ENCODE measurements at places on chromosomes 13 and 19.
A peak's percentile ranks its signal among the peaks of the same experiment; 100 is the strongest.

DNA sequence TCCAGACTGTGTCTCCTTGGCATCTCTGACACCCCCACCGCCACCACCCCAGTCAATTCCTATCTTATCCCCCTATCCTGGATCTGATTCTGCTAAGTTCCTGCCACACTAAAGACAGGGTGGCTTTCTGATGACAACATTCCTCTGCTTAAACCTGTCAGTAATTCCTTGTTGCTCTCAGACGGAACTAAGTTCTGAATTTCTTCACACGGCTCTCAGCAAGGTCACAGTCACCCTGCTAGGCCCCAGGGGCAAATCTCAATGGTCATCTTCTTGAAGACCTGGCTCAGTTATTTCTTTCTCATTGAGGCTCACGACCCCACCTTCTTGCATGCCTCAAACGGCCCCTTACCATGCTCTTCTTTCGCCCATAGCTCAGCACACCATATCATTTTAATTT is 7.6 kb downstream of the ALOX5AP start:
- no peak for DNase-seq

- DNase-seq = no peak
Observed at GRCh38 chr13:108575430-108575829, 54.0 kb upstream of the MYO16 start.

- no peak for DNase-seq
Observed at GRCh38 chr13:40580566-40581276, 85.7 kb downstream of the FOXO1 start.

DNA sequence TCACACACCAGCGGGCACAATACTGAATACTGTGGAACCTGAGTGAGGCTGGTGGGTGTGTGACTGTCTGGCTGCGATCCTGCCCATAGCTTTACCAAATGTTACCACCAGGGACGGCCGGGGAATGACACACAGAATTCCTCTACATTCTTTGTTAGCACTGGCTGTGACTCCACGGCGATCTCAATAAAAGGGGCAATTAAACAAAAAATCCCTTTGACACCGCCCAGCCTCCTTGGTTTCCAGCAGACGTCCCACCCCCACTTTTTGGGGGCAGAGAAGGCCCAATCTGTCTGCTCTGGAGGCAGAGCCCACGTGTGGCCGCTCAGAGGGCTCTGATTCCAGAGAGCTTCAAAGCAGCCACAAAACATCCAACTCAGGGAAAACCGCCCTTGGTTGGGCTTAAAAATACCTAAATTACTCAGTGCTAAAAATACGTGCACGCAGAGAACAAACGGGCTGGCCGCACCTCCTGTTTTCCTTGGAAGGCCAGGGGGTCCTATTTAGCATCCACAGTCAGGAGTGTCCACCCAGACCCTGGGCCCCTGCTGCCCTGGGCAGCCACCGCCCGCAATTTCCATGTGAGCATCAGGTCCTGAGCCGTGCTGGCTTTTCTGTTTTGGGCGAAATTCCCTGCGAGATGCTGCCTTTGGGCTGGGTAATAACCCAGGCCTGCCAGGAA is 47.8 kb downstream of the GADD45B start:
- no peak for DNase-seq

DNA sequence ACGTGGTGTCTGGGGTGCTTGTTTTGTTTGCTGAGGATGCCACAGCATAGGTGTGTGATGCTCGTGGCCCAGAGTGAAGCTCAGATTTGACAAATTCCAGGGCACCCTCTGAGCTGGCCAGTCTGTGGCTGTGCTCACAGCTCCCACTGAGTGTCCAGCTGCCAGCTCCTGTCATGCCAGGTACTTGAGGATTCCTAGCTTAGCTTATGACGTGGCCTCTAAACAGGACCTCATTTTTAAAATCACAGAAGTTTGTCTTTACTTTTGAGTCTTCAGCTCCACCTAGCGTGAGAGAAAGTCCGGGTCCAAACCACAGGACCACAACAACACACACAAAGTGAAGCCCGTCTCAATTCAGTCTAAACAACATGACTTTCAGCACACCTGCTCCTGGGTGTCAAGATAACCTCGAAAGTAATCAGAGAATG is 117.3 kb downstream of the RAB20 start:
- no peak for DNase-seq

DNA sequence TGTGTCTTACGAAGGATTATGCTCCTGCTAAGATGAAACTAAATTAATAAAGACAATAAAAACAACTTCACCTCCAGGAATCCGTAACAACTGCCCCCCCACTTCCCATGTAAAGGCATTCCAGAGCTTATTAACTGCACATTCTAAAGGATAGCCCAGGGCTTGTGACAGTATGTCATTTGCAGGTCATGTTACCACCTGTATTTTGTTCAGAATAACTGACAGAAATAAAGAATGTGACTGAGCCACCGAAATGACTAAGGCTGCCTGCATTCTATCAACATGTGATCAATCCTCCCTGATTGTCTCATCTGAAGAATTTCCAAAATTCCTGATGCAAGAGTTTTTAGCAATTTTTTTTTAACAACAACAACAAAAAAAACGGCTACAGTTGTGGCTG is 117.2 kb downstream of the MIPEP start:
- DNase-seq = no peak

DNA sequence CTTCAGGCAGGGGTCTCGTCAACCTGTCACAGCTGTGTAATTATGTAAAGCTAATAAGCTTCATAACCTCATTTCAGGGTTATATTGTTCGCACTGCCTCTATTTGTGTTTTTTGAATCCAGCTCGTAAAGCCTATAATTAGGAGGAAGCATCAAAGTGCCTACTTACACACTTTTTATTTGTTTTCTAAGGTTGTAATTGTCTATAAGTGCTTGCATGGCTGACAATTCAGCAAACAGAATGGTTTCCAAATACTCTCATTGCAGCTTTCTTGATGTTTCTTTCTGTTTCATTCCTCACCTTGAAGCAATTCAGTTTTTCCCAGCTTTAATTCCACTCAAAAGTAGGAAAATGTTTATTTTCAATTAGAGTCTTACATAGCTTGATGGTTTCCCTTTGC is 336.3 kb downstream of the HS6ST3 start:
- no peak for DNase-seq

DNA sequence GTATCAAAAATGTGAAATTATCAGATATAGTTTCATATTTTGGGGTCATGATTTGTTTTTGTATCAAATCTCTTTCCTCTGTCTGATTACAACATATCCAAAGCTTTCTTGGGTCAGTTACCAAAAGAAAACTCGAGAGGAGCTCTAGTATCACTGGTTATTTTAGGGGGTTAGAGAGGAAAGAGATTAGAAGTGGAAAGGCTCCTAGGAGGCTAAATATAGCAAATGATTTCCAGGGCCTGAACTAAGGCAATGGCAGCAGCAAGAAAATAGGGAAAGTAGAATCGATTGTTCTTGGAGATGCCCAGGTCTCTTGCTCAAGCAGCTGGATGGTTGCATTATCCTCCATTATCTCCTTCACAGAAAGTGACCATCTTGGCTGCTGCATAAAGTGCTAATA is 72.9 kb downstream of the NHLRC3 start:
- no peak for DNase-seq

DNA sequence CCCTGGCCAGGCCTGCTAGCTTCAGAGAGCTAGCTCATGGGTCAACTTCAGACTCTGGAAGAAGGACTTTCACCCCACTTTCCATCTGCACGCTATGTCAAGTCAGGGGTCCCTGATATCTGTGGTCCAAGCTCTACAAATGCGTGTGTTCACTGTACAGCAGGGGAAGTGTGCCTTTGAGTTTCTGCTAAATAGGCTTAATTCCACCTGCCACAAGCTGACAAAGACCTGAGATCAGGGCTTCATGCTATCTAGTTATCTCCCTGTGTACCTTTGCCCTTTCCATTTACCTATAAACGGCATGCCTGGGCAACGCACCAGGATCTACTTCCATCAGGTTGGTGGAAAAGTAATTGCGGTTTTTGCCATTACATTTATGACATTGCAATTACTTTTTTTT is 10.7 kb upstream of the SULT2A1 start:
- DNase-seq = no peak

- no peak for DNase-seq
Observed at GRCh38 chr13:34462843-34463242, 479.2 kb upstream of the NBEA start.

DNA sequence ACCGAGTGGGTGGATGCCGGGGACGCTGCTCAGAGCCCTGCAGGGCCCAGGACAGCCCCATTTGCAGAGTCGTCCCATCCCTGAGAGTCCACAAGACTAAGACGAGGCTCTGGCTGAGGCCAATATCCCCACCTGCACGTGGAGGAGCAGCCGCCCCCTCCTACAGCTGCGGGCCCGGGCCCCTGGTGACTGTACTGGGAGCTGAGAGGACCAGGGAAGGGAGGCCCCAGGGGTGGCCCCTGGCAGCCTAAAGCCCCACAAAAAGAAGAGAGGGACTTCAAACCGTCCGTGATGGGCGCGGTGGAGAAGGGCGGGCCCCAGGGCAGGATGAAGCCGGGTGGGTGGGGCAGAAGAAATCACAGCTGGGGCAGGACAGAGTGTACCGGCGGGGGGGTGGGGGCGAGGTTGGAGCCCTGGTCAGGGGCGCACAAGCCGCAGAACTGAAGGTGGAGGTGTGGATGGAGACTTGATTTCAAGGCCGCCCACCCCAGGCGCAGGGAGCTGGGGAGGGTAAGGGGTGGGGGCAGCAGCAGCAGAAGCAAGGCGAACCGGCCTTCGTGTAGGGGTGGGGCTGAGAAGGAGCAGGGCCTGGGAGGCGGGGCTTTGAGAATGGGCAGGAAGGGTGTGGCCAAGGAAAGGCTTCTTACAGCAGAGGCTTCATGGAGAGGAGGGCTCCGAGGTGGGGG is 12.9 kb downstream of the CFD start:
- no peak for DNase-seq

DNA sequence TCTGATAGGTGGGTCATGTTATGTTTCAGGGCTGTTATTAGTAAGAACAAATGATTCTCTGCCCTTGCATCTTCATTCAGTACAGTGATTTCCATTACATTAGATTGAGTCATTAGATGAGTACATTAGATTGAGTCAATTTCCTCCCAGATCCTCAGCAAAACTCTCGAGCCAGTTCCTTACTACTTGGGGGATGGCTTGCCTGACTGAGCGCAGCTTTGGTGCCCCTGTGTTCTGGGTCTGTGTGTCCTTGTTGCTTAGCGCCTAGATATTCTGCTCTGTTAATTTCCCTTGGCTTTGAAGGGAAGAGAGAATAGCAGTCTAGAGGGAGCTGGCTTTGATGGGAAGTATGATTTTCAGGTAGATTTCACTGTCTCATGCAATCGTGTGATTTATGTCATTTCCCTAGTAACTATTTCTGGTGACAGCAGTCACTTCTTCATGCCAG is 19.1 kb upstream of the SCEL start:
- no peak for DNase-seq

DNA sequence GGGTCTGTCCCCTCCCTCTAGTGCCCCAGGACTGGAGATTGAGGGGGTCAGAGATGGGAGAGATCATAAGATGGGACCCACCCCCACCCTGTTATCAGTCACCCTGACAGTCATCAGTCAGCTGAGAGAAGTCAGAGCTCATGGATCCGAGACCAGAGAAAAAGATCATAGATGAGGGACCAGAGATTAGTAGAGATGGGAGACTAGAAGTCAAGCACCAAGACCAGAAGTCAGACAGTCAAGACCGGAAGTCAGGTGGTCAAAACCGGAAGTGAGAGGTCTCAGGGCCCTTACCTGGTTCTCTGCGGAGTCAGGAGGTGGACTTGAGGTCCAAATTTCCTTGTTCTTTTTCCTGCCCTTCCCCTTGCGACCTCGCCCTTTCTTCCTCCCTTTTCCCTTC is 7.0 kb downstream of the COL5A3 start:
- DNase-seq = no peak

DNA sequence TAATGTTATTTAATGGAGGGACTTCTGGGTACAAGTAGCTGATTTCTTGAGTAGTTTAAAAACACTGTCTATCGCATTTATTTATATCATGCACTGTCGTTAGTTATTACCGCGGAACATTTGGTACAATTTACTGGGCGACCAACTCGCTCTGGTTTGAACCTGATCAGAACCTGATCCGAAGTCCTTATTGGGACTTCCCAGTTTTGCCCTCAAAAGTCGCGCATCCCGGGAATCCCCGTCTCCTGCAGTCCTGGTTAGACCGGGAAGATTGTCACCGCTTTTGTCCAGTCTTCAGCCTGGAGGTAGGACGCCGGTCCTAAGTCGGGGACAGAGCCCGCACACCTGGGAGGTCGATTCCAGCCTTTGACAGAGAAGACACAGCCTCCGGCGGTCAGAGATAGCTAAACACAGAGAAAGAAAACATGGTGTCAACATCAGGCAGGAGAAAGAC is 694 bp downstream of the CLN5 start:
- DNase-seq = no peak

GRCh38 chr13:58884353-58885209 is 1253.0 kb downstream of the PCDH17 start:
- no peak for DNase-seq

GRCh38 chr13:98584668-98585397 is 7.9 kb upstream of the STK24 start:
- DNase-seq = no peak

GRCh38 chr19:36488846-36489117 is 579 bp downstream of the ZNF566 start:
- no peak for DNase-seq

GRCh38 chr13:99796175-99796819 is 175.3 kb downstream of the ZIC5 start:
- DNase-seq = no peak

GRCh38 chr13:88124142-88124541 is 453.0 kb downstream of the SLITRK5 start:
- no peak for DNase-seq

- DNase-seq = no peak
Observed at GRCh38 chr19:15294561-15294990, 37.8 kb downstream of the BRD4 start.

DNA sequence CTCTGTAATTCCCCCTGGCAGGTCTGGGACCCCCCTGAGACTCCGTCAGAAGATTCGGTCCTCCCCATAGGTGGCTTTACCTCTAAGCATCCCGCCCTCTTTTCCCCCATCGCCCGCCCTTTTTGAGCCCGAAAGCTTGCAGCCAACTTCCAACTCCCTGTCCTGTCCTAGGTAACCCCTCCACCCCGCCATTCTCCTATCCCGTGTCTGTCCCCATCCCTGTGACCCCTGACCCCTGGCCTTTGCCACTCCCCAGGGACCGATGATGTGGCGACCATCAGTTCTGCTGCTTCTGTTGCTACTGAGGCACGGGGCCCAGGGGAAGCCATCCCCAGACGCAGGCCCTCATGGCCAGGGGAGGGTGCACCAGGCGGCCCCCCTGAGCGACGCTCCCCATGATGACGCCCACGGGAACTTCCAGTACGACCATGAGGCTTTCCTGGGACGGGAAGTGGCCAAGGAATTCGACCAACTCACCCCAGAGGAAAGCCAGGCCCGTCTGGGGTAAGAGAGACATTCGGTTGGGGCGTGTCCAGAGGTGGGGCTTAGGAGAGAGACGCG is 488 bp downstream of the RCN3 start:
- DNase-seq = no peak

GRCh38 chr13:111850458-111850857 is 216.5 kb upstream of the SOX1 start:
- no peak for DNase-seq

GRCh38 chr19:33192010-33192409 is 2.1 kb upstream of the LRP3 start:
- DNase-seq = no peak

- no peak for DNase-seq
Observed at GRCh38 chr13:21065686-21066085, 4.3 kb upstream of the LATS2 start.

- peak; percentile 64 for DNase-seq
Observed at GRCh38 chr13:40192452-40192851, 474.0 kb downstream of the FOXO1 start.

- no peak for DNase-seq
Observed at GRCh38 chr13:26463848-26464247, 93.6 kb upstream of the WASF3 start.

- no peak for DNase-seq
Observed at GRCh38 chr13:74620308-74620707, 486.1 kb upstream of the KLF12 start.

Measured in C1 segment of cervical spinal cord (tissue), 14 donors.